CD4-positive, alpha-beta memory T cell (primary cell): ENCODE measurements at places on chromosomes 4 and X. TPM values are rescaled to one million over a fixed set of nuclear protein-coding genes. Genes with fewer than 3 reads are reported as not detected.
A peak's percentile ranks its signal among the peaks of the same experiment; 100 is the strongest.

- no peaks in the 10 kb centered on the region for H3K36me3 ChIP-seq
- no peak for DNase-seq
- H3K4me3 ChIP-seq: no peak overlapping the region
- no peak overlapping the region for H3K27ac ChIP-seq
- H3K4me1 ChIP-seq: no peaks in the 10 kb centered on the region
Measured at GRCh38 chr4:121464854-121465253, 84.0 kb upstream of the QRFPR start.

- DNase-seq: no peak
- H3K27ac ChIP-seq: no peak overlapping the region
- H3K4me3 ChIP-seq: no peak overlapping the region
- H3K27me3 ChIP-seq: no peaks in the 10 kb centered on the region
Measured at GRCh38 chr4:87524456-87524855, 4.7 kb downstream of the SPARCL1 start.

- no peak for DNase-seq
- no peak overlapping the region for H3K27ac ChIP-seq
- H3K4me3 ChIP-seq: no peak overlapping the region
- H3K27me3 ChIP-seq: no peaks in the 10 kb centered on the region
- no peaks in the 10 kb centered on the region for H3K4me1 ChIP-seq
- H3K36me3 ChIP-seq: no peaks in the 10 kb centered on the region
Measured at GRCh38 chr4:32775049-32775448, 2054.9 kb downstream of the PCDH7 start.

DNA sequence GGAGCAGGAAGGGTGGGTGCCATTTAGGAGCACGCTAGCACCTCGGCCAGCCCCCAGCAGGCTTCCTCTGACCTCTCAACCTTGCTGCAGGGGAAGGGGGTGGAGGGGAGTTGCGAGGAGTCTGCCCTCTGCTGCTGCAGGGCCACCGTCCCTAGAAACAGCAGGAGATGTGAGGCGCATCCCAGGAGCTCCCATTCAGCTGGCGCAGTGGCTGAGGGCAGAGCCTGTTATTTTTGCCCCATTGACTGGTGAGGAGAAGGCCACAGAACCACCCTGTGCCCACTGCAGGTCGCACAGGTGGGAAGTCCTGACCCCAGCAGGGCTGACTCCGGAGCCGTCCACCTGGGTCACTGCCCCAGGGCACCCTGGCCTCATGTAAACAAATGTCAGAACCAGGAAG lies 8.0 kb downstream of the PDE6B start:
- DNase-seq: no peak
- no peak overlapping the region for H3K27ac ChIP-seq
- H3K36me3 ChIP-seq: no peaks in the 10 kb centered on the region
- no peaks in the 10 kb centered on the region for H3K4me1 ChIP-seq
- H3K4me3 ChIP-seq: no peak overlapping the region
- no peaks in the 10 kb centered on the region for H3K27me3 ChIP-seq

DNA sequence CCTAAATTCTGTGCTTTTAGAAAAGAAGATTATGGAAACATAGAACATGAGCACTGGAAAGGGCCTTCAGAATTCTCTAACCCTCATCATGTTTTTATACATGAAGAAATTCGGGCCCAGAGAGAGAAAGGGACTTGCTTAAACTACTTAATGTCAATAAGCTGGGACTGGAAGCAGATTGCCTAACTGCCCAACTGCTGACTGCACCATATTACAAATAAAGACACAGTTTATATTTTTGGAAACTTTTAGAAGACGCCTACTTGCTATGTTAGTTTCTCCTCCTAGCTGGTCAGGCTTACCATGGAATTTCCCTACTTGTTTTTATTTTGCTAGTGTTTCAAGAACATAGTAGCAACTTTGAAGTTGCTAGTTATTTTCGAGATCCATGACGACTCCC lies 47.1 kb downstream of the SLC9A6 start:
- no peak overlapping the region for H3K27ac ChIP-seq
- peaks cover 6% of the 10 kb centered on the region for H3K36me3 ChIP-seq
- no peak overlapping the region for H3K4me3 ChIP-seq
- H3K27me3 ChIP-seq: no peaks in the 10 kb centered on the region
- no peak for DNase-seq

DNA sequence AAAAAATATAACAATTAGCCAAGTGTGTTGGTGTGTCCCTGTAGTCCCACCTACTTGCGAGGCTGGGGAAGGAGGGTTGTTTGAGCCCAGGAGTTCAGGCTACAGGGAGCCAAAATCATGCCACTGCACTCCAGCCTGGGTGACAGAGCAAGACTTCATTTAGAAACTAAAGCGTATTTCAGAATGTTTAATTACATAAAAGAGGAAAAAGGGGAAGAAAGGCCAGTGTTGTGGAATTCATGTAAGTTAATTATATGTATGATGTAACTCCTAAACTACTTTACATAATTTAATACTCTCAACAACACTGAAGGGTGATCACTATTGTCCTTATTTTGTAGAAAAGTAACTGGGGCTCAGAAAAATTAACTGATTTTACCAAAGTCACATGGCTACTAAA lies 67.2 kb upstream of the HOPX start:
- DNase-seq: no peak
- H3K36me3 ChIP-seq: no peaks in the 10 kb centered on the region
- no peaks in the 10 kb centered on the region for H3K4me1 ChIP-seq
- H3K27me3 ChIP-seq: no peaks in the 10 kb centered on the region

DNA sequence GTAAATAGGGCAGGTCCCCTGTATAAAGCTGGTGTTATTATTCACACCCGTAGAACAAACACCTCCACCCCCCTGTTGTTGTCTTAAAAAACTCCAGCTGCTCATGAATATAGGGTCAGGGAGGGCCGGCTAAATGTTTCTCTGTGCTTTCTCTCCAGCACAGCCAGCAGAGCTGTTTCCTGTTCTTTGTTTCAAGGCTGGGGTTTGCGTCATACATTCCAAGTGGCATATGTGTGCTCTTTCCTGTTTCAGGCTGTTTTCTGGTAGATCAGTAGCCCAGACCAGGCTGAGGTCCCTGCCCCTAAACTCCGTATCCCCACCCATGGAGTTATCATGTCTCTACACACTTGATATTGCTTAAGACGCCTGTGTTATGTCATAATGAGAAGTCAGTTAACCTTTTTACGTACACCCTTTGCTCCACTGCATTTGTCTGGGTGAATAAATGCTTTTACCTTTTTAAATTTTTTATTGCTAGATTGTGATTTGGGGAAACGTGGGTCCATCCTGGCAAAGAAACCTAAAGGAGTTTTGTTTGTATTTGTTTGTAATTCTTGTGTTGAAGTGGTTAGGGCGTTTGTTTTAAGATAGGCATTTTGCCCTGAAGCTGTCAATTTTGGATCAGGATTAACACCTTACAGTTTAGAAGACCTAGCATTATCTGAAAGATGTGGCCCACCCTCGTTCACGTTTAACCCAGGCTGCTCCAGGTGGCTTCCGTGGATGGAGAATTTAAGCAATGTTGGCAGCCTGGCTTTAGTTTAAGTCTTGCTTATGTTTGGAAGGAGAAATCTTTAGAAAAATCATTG lies 3.3 kb downstream of the KLF3 start:
- DNase-seq: peak; percentile 89
- peak overlapping the region; percentile 92 for H3K27ac ChIP-seq
- H3K4me1 ChIP-seq: peaks cover 64% of the 10 kb centered on the region
- H3K27me3 ChIP-seq: no peaks in the 10 kb centered on the region
- no peaks in the 10 kb centered on the region for H3K36me3 ChIP-seq
- peak overlapping the region; percentile 83 for H3K4me3 ChIP-seq

- H3K27me3 ChIP-seq: no peaks in the 10 kb centered on the region
- no peak for DNase-seq
- H3K36me3 ChIP-seq: no peaks in the 10 kb centered on the region
- H3K4me1 ChIP-seq: no peaks in the 10 kb centered on the region
- no peak overlapping the region for H3K4me3 ChIP-seq
Measured at GRCh38 chrX:49754233-49754857, 58.6 kb upstream of the PAGE1 start.

DNA sequence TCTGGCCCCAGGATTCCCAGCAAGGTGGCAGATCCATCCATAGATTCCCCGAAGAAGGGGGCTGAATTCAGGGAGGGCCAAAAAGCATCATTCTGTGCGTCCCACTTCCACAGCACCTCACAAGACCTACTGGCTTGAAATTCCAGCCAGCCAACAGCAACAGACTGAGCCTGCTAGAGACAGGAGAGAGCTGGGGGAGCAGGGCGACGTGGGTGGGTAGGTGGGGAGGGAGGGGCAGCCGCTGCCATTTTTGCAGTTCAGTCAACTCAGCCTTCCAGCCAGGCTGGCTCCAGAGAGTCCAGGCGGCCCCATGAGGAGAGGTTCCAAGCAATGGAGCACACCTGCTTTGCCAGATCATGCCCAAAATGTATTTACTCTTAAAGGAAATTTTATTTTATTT lies 117.6 kb upstream of the DCAF12L1 start:
- H3K27ac ChIP-seq: no peak overlapping the region
- no peak overlapping the region for H3K4me3 ChIP-seq
- H3K36me3 ChIP-seq: no peaks in the 10 kb centered on the region

DNA sequence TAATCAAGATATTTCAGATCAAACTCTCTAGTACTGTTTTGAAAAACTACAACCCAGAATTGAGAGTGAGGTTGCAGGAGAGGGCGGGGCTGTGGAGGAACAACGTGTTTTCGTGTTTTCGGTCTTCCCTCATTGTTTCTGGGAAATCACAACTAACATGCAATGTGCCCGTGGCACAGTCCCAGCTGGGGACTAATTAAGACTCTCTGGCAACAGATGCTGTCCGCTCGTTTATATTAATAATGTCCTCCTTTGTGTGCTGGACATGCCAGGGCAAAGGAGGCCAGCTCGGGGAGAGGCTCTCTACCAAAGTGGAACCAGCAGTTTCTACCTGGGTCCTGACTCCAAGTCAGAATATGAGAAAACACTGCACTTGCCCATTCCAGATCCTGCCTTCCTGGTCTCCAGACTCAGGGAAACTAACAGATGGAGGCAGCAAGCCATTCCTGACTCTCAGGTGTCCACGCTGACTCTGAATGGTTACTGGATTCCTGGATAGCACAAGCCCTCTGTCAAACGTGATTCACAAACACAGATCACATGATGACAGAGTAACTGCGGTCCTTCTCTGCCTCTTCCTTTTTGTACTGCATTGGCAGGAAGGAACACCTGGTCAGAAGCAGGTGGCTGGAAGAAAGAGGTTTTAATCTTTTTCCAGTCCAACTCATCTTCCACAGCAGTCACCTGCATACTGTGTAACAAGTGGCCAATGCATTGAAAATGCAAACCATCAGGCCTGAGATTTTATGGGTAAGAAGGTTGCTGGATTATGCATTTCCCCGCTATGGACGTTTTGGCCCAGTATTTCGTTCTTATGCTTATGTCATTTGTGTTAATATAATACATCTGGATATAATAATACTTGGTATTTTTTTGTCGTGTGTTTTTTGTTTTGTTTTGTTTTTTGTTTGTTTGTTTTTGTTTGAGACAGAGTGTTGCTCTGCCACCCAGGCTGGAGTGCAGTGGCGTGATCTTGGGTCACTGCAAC lies 65.0 kb downstream of the COQ2 start:
- DNase-seq: peak; percentile 55
- H3K27ac ChIP-seq: peak overlapping the region; percentile 64
- H3K36me3 ChIP-seq: no peaks in the 10 kb centered on the region
- no peaks in the 10 kb centered on the region for H3K27me3 ChIP-seq
- H3K4me1 ChIP-seq: peaks cover 81% of the 10 kb centered on the region

GRCh38 chr4:111707491-111707890 lies 437.8 kb upstream of the FAM241A start:
- no peaks in the 10 kb centered on the region for H3K27me3 ChIP-seq
- H3K27ac ChIP-seq: no peak overlapping the region
- no peak overlapping the region for H3K4me3 ChIP-seq

- no peaks in the 10 kb centered on the region for H3K4me1 ChIP-seq
- H3K27ac ChIP-seq: no peak overlapping the region
- DNase-seq: no peak
- H3K36me3 ChIP-seq: no peaks in the 10 kb centered on the region
- H3K4me3 ChIP-seq: no peak overlapping the region
Measured at GRCh38 chr4:103757631-103758030, 37.8 kb upstream of the TACR3 start.

GRCh38 chrX:136209016-136209738 lies 42.0 kb downstream of the MAP7D3 start:
- H3K27ac ChIP-seq: no peak overlapping the region
- H3K4me1 ChIP-seq: peaks cover 25% of the 10 kb centered on the region
- no peaks in the 10 kb centered on the region for H3K27me3 ChIP-seq
- no peaks in the 10 kb centered on the region for H3K36me3 ChIP-seq
- H3K4me3 ChIP-seq: no peak overlapping the region

DNA sequence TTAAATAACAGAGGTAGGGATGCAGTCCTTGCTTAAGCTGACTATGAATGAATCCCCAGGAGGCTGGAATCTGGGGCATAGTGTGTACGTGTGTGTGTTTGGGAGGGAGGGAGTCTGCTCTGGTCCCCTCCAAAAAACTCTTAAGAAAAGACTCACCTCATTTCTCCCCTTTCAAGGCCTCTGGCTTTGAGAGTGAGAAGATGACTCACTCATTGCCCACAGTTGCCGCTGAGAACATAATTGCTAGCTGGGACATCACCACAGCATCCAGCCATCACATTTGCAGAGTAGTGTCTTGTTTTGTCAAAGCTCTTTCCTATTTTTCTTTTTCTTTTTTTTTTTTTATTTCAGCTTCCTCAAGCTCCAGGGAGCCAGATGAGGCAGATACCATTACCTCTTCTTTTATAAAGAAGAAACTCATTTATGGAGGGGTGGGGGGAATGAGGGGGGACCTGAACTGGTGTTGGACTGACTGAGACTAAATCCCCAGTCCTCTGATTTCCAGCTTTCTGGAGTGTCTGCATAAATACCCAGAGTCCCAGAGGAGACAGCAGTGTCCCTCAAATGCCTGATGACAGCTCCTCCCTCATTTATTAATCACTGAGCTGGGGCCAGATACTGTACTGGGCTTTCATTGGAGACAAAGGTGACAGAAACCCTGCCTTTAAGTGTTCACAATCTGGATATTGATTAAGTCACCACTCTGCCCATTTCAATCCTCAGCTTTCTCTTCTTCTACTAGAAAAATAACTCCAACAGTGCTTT lies 61.9 kb upstream of the LAS1L start:
- H3K4me3 ChIP-seq: peak overlapping the region; percentile 5
- peak overlapping the region; percentile 62 for H3K27ac ChIP-seq
- no peaks in the 10 kb centered on the region for H3K27me3 ChIP-seq
- peaks cover 62% of the 10 kb centered on the region for H3K4me1 ChIP-seq
- H3K36me3 ChIP-seq: no peaks in the 10 kb centered on the region

- H3K4me1 ChIP-seq: no peaks in the 10 kb centered on the region
- no peaks in the 10 kb centered on the region for H3K27me3 ChIP-seq
Measured at GRCh38 chr4:55928846-55929245, 19.9 kb upstream of the CEP135 start.

- DNase-seq: no peak
- H3K27me3 ChIP-seq: no peaks in the 10 kb centered on the region
- no peak overlapping the region for H3K27ac ChIP-seq
Measured at GRCh38 chrX:24144528-24144927, 5.0 kb upstream of the ZFX start.

The BEX5 gene
- total RNA-seq: 5.9 TPM

The GAB3 gene
- 15.6 TPM for total RNA-seq

The ANKRD50 gene
- total RNA-seq: 0.19 TPM

The ATOH1 gene
- total RNA-seq: not detected

The PDE5A gene
- 1.8 TPM for total RNA-seq
